ENCODE measurements at places on chromosomes 11 and 22. TPM values are rescaled to one million over a fixed set of nuclear protein-coding genes. Genes with fewer than 3 reads are reported as not detected.

Gene WNT7B
- total RNA-seq: not detected

Gene ARHGAP20
- 0.05 TPM for total RNA-seq

Gene CDHR5
- not detected for total RNA-seq

Gene MPPED2
- not detected for total RNA-seq

Gene OR4A16
- total RNA-seq: not detected

Gene FOSL1
- total RNA-seq: 5.0 TPM

Gene FOLH1
- not detected for total RNA-seq

Gene TMEM86A
- total RNA-seq: 2.4 TPM

Gene TPBGL
- 0.38 TPM for total RNA-seq

All from activated CD4-positive, alpha-beta memory T cell treated with anti-CD3 and anti-CD28 coated beads, Interleukin-2, amount 10 ng/mL, durations not matched to agents 7 days and 5 days (primary cell).